ENCODE measurements at places on chromosomes 1 and 21. TPM values are rescaled to one million over a fixed set of nuclear protein-coding genes. Genes with fewer than 3 reads are reported as not detected.

- DNase-seq: no peak
Observed at GRCh38 chr1:206782448-206782847, 10.2 kb upstream of the IL10 start.

- no peak for DNase-seq
Observed at GRCh38 chr1:26894263-26894662, 4.2 kb upstream of the GPN2 start.

DNA sequence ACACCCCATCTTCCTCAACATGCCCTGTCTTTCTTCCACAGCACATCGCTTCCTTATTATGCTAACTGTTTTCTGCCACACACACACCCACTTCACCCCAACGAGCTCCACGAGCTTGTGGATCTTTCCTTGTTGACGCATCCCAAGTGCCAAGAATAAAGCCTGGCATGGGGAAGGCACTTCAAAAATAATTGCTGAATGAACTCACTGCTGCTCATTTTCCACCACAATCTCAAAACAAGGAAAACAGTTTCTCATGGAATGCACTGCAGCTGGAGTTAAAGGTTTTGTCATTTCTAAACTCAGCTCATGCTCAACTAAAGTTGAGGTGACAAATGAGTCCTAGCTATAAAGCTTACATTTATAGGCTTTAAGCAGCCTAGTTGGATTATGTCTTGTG, 86.0 kb downstream of the TIAM1 start:
- no peak for DNase-seq

The C1orf94 gene
- total RNA-seq: not detected

The MCOLN2 gene
- total RNA-seq: 2.5 TPM

DNA sequence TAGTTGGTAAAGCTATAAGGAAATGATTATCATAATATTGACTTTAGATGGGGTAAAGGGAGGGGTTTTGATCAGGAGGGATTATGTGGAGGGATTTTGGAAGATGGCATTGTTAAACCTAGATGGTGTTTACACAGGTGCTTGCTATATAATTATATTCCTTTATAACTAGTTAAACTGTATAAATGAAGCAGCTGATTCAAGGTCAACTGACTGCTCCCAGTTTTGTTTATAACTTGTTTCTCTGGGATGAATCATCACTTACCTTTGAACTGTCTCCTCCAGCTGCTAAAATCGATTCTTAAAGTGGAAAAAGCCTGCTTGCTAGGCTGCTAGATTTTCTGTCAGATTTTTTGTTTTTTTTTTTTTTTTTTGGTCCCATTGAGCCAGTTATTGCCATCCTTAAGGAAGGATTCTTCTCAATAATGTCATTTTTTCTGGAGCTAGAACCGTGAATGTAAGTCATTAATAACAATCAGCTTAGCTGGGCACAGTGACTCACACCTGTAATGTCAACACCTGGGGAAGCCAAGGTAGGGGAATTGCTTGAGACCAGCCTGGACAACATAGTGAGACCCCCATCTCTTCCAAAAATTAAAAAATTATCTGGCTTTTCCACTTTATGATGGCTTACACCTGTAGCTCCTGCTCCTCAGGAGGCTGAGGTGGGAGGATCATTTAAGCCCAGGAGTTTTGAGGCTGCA, 153.2 kb downstream of the PIK3R3 start:
- DNase-seq: peak; percentile 59

- DNase-seq: peak; percentile 53
Observed at GRCh38 chr1:156583821-156584622, 4.5 kb downstream of the TTC24 start.

DNA sequence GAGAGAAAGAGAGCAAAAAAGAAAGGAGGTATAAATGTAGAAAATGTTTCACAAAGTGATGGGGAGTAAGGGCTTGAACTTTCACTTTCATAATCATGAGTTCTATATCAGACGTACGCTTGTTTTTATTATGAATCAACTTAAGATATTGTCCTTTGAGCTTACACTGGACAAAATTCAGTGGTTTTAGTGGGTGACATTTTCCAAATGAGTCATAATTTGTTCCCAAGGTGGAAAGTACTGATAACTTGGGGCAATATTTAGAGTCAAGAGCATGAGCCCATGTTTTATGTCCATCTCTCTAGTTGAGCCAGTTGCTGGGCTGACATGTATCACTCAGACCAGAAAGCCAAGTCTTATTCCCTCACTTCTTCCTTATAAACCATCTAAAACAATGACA, 161.6 kb downstream of the CHRM3 start:
- no peak for DNase-seq

- no peak for DNase-seq
Observed at GRCh38 chr1:110187139-110187890, 22.8 kb upstream of the KCNC4 start.

DNA sequence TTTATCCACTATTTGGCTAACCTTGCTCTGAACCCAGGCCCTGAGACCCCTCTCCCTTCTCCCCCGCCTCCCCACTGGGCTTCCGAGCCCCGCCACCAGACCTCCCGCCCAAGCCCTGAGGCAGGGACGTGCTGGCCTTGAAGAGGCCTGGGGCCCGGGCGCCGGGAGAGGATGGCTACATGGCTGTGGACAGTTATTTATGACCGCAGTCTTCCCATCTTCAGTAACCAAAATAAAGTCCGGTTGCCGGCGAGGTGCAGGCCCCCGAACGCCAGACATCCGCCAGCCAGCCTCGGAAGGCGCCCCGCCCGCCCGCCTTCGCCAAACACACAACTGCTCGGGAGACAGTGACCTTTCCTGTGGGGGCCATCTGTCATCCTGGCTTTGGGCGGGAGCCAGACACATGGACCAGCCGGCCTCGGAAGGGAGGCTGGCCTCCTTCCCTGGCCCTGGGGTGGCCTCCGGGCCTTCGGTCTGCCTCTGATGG, 69.0 kb downstream of the DHRS3 start:
- no peak for DNase-seq

- DNase-seq: no peak
Observed at GRCh38 chr1:170806961-170807360, 128.4 kb upstream of the MROH9 start.

- DNase-seq: no peak
Observed at GRCh38 chr1:88609051-88609450, 75.0 kb upstream of the PKN2 start.

The SKI gene
- total RNA-seq: 13.5 TPM

GRCh38 chr1:183238071-183238470, 52.0 kb downstream of the LAMC2 start:
- DNase-seq: no peak
